ENCODE measurements at places on chromosomes 5 and 9.

DNA sequence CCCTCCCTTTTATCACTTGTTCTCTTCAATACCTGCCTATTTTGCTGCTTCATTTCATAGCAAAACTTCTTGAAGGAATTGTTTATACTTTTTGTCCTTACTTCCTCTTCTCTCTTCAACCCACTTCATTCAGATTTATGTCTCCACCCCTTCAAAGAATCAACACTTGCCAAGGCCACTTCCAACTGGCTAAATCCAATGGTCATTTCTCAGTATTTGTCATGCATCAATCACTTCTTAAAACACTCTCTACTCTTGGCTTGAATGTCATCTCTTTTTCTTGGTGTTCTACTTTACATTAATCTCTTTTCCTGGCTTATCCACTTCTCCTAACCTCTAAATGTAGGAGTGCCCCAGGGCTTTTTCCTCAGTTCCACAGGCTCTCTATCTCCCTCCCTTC lies 8.3 kb upstream of the FCHO2 start:
- DNase-seq, result no peak

GRCh38 chr5:69083412-69083811 lies 10.4 kb upstream of the SLC30A5 start:
- no peak for DNase-seq

DNA sequence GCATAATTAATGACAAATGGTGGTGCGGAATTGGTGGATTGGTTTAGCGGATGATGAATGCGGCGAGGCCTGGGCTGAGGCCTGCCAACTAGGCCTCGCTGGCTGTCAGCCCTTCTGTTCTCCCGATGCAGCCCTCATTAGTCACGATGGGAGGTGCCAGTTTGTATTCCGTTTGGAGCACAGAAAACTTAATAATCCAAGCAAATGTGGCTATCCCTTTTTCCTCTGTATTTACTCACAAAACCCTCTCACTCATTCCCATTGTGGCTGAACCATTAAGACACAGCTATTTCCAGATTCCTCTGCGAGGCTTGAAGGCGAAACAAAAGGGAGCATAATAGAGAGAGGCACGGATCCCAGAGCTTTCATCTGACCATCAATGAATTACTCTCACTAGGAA lies 114.3 kb downstream of the MVB12B start:
- no peak for DNase-seq

- DNase-seq, result no peak
Observed at GRCh38 chr5:757931-758697, 26.4 kb downstream of the ZDHHC11B start.

DNA sequence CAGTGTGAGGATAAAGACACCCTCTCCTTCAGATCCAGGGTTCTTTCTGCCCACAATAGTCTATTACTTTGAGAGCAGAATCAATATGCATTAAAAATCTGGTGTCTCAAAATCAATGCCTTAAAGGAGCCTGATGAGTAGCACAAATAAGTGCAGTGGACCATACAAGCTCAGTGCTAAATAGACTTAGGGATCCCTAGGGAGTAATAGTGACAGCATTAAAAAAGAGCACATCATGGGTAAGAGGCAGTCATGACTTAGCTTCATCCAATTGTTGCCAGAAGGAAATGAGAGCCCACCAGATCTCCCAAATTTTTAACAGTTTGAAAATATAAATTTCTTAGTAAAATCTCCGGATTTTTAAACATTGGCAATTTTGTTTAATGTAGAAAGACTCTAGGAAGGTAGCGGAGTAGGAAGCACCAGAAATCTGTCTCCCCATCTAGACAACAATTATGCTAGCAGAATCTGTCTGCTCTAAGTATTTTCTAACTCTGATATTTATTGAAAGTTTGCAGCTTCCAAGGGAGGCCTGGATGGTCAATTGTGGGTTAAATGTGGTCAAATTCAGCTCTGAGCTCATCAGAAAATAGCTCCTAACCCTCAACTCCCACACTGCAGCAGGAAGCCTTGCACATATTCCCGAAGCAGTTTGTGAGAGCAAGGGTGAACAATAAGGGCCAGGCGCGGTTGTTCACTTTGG lies 443.9 kb downstream of the TLE1 start:
- DNase-seq, result no peak

GRCh38 chr5:157481666-157482065 lies 21.7 kb downstream of the NIPAL4 start:
- DNase-seq, result no peak
